Stimulated activated CD8-positive, alpha-beta memory T cell treated with anti-CD3 and anti-CD28 coated beads, Interleukin-7, amount 100 ng/mL, for 24 hours (primary cell): ENCODE measurements at places on chromosomes 4 and X.

- no peak for DNase-seq
These were observed 3.0 kb downstream of the PLXNB3 start for GRCh38 chrX:153766871-153767673.

DNA sequence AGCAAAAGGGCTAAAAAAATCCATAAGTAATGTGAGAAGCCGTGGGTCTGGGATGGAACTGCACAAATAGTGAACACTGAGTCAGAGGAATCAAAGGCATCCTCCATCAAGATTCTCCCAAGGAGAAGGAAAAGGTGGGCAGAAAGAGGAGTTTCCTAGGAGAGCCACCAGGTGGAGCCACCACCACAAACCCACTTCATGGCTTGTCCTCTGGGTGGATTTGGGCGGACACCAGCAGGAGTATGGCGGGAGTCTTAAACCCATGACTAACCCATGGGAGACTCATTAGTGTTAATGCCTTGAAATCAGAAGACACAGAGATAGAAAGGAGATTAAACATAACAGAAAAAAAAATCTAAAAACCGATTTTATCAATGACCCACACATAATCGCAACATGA lies 147.7 kb downstream of the SH3KBP1 start:
- no peak for DNase-seq

GRCh38 chr4:98204236-98204553 lies 57.0 kb upstream of the RAP1GDS1 start:
- DNase-seq = no peak

DNA sequence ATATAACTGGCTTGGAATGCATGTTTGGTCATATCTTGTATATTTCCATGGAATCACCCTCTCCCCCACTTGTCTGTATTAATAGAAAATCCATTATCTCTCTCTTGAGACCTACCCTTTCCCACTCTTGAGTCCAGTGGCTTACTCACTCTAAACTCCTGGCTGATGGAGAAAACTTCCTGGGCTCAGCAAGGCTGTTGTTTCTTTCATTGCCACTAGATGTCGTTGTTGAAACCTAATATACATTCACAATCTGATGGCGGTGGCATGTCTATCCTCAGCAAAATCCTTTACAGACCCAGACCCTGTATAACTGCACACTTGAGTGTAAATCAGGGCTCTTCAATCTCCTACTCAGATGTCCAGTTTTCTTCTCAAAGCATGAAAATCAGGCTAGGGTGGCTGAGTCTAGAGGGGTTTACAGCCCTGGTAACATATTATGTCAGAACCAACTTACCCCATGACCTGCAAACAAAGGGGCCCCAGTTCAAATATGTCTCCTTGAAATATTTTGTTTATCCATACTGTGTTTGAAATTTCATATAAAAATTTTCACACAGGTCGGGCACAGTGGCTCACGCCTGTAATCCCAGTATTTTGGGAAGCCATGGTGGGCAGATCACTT lies 70.0 kb upstream of the FAM241A start:
- no peak for DNase-seq

DNA sequence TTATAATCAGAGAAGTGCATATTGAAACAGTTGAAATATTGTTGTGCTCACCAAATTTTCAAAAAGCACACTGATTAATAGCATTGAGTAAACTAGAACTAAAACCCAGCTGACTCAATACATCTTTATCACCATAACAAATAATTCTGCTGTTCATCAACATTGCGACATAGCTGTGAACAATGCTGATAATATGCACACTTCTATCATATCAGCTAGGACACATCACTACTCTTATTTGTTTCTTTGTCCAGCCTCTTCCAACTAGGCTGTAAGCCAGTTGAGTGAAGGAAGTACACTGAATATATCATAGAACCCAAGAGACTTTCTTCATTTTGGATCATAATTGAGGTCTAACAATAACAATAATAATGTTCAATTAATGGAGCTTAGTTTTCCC lies 349.7 kb downstream of the IQCM start:
- DNase-seq = no peak

DNA sequence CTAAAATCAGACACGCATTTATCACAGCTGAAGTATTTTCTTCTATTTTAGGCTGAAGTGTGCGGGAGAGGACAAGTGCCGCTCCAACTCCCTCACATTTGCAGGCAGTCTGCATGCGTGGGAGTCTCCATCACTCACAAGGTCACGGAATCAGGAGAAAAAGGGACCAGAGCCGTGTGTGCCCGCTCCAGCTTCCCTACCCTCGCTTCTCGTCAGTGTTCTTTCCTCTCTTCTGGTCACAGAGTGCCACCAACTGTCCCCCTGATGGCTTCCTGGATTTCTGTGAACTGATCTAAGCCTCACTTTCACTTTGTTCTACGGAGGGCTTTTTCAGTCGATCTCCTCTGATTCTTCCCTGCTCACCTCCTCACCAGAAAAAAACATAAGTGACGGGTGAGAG lies 407.4 kb upstream of the AADAT start:
- DNase-seq = no peak

DNA sequence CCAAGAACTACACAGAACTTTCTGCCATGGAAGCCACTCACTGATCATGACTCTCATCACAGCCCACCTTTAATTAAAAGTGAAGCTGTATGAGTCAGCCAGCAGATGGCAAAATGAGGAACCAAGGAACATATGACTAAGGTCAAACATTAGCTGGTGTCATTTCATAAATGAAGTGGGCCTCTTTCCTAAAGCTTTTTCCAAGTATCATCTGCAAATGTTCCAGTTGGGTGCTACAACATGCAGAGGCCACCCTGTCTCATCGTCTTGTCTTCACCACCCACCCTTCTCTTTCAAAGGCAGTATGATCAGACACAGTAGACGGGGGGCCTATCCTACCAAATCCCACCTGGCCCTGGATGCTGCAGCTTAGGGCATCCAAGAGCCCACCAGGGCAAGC lies 9.2 kb upstream of the EOLA1 start:
- DNase-seq = no peak

GRCh38 chr4:173834151-173834550 lies 304.1 kb upstream of the HAND2 start:
- no peak for DNase-seq

GRCh38 chr4:137310593-137311490 lies 221.5 kb downstream of the PCDH18 start:
- no peak for DNase-seq

GRCh38 chr4:39014028-39014427 lies 18.2 kb downstream of the TMEM156 start:
- no peak for DNase-seq

DNA sequence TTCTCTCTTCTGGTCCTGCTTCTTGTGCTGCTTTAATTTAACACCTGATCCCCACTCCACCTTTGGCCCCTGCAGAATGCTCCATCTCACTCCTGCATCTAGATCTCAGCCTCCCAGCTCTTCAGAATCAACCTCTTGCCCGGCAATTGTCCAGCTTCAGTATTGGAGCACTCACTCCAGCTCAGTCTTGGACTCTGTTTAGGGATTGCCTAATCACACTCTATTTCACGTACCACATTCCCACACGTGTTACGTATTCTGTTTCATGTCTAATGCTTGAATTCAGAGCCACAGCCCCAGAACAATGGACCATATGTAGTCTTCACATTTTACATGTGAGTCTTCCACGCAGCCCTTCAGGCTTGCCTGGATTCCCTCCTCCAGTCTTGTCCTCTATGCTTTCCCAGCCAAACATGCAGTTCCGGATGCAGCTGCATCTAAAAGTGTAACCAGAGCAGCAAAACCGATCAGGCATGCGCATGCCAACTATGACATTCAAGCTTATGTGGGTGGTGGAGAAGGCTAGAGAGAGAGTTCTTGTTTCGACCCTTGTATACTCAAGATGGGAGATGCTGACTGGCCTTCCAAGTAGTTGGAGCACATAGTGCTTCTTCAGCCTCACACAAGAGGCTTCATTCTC lies 105.2 kb upstream of the FAM9A start:
- DNase-seq = no peak

DNA sequence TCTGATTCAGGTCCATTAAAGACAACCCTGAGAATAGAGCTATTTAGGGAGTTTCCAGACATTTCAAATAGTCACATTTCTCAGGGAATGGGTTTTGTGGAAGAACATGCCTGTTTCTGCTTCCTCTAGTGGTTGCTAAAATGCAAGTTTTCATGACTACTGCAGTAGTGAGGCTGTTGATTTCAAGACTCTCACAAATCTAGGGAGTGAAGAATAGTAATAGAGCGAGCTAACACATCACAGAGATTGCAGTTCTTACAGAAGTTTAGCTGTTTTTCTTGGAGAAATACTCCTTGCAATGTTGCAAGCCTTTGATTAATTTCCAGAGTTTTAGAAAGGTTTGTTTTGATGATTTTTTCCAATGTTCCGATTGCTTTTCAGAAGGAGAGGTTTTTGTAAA lies 610.2 kb upstream of the HTR2C start:
- DNase-seq = no peak

DNA sequence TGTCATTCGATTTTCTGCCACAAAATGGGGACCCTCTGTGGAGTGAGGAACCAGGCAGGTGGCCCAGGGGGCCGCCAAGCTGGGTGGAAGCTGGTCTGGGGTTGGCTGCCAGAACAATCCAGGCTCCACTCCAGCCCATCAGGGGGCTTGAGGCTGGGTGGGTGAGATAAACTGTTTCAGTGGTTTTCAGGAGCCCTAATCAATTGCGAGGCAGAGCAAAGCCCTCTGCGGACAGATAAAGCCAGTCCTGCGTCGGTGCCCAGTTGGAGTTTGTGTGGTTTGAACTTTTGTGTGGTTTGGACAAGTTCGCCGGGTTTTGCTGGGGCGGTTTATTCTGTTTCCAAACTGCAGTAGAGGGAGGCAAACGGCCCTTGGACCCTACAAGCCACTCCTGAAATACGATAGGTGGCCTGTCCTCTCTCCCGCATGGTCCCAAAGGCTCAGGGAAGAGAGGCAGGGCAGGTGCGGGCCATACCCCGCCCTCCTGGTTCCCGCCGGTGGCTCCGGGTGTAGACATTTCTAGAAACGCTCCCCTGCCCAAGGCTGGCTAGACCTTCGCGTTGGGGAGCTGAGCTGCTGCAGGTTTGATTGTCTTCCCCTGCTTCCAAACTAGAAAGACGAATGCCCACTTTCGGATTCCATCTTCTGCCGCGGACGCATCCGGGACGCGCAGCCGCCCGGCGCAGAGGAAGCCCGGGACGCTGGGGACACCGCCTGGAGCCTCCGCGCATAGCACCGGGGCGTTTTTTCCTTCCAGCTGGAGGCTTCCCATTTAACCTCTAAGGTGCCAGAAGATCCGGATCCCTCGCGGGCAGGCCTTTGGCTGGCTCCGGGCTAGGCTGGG lies 169.0 kb upstream of the BCOR start:
- DNase-seq = peak; percentile 19

DNA sequence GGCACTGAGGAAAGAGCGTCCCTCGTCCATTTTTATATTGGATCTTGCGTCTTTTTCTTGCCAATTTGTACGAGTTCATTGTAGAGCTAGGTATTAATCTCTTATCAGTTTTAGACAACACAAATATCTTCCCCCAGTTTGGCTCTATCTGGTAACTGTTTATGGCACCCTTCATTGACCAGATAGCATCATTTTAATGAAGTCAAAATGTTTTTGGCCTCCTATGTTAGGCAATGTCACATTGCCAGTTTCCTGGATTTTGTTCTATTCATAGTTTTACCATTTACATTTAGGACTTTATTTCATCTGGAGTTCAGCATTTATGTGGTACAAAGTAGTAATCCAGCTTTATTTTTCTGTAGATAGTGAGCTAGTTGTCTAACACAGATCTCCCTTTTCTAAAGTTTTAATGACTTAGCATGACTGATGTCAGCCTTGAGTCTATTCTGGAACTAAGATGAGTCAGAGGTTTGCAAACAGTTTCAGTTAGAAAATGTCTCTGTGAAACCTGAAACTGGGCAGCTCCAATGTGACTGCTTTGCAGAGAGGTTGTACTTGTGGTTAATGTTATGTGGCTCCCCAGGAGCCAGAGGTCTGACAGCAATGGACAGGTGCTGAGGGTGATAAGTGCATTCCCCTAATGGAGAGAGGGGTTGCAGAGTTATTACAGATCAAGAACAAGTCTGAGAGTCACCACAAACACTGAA lies 5.3 kb upstream of the STBD1 start:
- no peak for DNase-seq

DNA sequence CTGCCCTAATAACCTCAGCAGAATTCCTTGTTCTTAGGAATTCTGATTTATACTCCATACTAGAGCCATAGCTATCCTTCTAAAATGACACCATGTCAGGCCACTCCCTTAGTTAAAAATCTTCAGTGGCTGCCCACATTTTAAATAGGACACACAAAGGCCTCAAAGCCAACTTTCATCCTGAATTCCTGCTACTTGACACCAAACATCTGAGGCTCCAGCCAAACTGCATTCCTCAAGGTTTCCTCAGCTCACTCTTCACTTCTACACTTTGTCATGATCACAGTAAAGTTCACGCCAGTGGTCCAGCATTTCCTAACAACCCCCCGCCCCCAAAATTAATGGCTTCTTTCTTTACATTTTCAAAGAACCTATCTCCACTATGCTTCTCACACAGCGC lies 124.3 kb downstream of the ADGRA3 start:
- DNase-seq = no peak

GRCh38 chrX:19987856-19988255 lies 3.0 kb downstream of the BCLAF3 start:
- no peak for DNase-seq

GRCh38 chrX:21400408-21401121 lies 26.3 kb downstream of the CNKSR2 start:
- DNase-seq = no peak

- DNase-seq = no peak
These were observed 147.3 kb downstream of the HS6ST2 start for GRCh38 chrX:132810964-132811712.

DNA sequence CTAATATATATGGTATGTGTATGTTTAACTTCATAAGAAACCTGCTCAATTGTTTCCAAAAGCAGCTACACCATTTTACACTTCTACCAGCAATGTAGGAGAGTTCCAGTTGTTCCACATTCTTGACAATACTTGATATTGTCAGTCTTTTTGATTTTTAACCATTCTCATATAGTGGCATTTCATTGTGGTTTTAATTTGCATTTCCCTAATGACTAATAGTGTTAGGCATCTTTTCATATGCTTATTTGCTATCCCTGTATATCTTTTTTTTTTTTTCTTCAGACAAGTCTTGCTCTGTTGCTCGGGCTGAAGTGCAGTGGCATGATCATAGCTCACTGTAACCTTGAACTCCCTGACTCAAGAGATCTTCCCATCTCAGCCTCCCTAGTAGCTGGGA lies 58.2 kb upstream of the TRIM2 start:
- no peak for DNase-seq

- DNase-seq = no peak
These were observed 130.9 kb upstream of the GABRG1 start for GRCh38 chr4:46254788-46255187.

DNA sequence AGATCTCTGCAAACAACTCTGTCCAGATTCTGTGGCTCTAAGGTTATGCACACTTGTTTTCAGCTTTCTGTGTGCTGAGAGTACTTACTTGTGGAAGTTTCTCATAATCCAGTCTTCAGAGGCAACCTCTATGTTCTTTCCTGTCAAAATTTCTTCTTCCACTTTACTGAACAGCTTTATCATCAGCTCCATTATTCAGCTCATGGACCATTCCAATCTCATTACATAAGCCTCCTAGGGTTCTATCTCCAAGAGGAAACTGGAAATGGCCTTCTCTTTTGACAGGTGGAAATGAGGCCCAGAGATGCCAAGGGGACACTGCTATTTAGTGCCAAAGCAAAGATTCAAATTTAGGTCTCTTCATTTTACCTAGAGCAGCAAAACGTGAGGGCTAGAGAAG lies 61.3 kb downstream of the CHRDL1 start:
- DNase-seq = no peak

GRCh38 chrX:150465326-150465725 lies 102.2 kb downstream of the MAMLD1 start:
- no peak for DNase-seq

GRCh38 chr4:692771-693554 lies 4.0 kb upstream of the SLC49A3 start:
- DNase-seq = no peak
